Naive thymus-derived CD4-positive, alpha-beta T cell (primary cell): ENCODE measurements at places on chromosomes 13 and 19. TPM values are rescaled to one million over a fixed set of nuclear protein-coding genes. Genes with fewer than 3 reads are reported as not detected.

Gene ATP5F1D
- 90.6 TPM for total RNA-seq

Gene SGCG
- total RNA-seq: not detected

Gene SRRM5
- 1.5 TPM for total RNA-seq

Gene UNC13A
- 0.05 TPM in 1 of 2 replicates, not detected in the other for total RNA-seq

Gene ZNF486
- total RNA-seq: 3.3 TPM

Gene PGLYRP2
- 0.65 TPM for total RNA-seq

Gene SIAH3
- 2.4 TPM for total RNA-seq

GRCh38 chr19:34327851-34328250, 37.1 kb upstream of the GPI start:
- H3K4me3 ChIP-seq: no peak overlapping the region
- no peaks in the 10 kb centered on the region for H3K27me3 ChIP-seq
- DNase-seq: no peak

GRCh38 chr13:72774019-72774418, 7.7 kb downstream of the DIS3 start:
- no peak overlapping the region for H3K4me3 ChIP-seq
- no peak overlapping the region for H3K27ac ChIP-seq
- H3K36me3 ChIP-seq: peaks cover 40% of the 10 kb centered on the region
- no peak for DNase-seq

- H3K27ac ChIP-seq: no peak overlapping the region
- H3K4me3 ChIP-seq: no peak overlapping the region
- no peak for DNase-seq
- no peaks in the 10 kb centered on the region for H3K4me1 ChIP-seq
These were observed 79.3 kb downstream of the PTPRS start for GRCh38 chr19:5261156-5261890.

DNA sequence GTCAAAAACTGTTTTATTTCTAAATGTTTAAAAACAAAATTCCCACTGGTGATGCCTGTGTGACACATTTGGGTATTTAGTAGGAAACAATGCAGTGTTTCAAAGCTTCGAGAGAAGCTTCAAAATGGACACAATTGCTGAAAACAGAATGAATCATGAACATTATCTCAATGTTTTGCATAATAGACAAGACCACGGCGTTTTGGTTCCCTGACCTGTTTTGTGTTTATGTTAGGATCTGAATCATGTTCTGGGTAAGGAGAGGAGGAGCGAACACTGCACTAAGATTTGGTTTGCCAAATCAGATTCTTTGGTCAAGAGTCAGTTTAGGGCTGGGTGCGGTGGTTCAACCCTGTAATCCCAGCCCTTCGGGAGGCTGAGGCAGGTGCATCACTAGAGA, 42.2 kb downstream of the IFT88 start:
- no peaks in the 10 kb centered on the region for H3K27me3 ChIP-seq
- H3K4me1 ChIP-seq: no peaks in the 10 kb centered on the region
- H3K27ac ChIP-seq: no peak overlapping the region
- no peak for DNase-seq
- H3K4me3 ChIP-seq: no peak overlapping the region

- peak overlapping the region; percentile 76 for H3K4me3 ChIP-seq
- peak overlapping the region; percentile 78 for H3K27ac ChIP-seq
- DNase-seq: no peak
These were observed 2.3 kb upstream of the EML2 start for GRCh38 chr19:45641274-45642105.

DNA sequence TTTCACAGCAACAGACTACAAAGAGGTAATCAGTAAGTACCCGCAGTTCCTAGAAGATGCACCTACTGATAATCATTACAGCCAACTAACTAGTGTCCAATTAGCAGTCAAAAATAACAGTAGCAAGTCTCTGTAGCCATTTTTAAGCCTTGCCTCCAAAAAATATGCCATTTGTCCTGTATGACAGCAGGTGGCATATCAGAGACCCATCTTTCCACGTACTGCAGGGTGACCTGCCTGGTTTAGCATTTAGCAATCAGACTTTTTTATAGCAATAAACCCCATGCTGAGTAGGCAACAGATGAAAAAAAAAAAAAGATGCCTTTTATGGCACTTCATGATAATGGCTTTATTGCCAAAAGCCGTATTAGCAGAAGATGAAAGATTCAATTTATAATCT, 155.3 kb upstream of the LSM14A start:
- H3K27ac ChIP-seq: no peak overlapping the region
- no peaks in the 10 kb centered on the region for H3K36me3 ChIP-seq
- no peak for DNase-seq
- H3K4me1 ChIP-seq: no peaks in the 10 kb centered on the region
- no peak overlapping the region for H3K4me3 ChIP-seq

DNA sequence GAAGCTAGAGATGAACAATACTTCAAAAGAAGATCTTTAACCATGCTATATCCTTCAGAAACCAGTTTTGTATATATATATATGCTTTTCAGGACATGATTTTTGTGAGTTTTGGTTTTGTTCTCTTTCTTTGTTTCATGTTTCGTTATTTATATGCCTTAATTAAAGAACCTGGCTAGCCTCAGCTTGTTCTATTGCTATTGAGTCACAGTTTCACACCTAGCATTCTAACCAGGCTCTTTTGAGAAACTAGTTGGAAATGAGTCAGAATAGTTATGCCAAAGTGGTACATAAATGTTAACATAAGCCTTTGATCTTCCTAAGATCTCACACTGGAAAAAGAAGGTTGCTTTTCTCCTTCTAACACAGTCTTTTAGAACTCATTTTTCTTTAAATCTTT, 1925.2 kb downstream of the OLFM4 start:
- no peaks in the 10 kb centered on the region for H3K4me1 ChIP-seq
- no peak for DNase-seq
- H3K27me3 ChIP-seq: no peaks in the 10 kb centered on the region
- H3K27ac ChIP-seq: no peak overlapping the region
- no peak overlapping the region for H3K4me3 ChIP-seq

- no peak overlapping the region for H3K4me3 ChIP-seq
- DNase-seq: no peak
- H3K27ac ChIP-seq: no peak overlapping the region
- no peaks in the 10 kb centered on the region for H3K27me3 ChIP-seq
- H3K36me3 ChIP-seq: no peaks in the 10 kb centered on the region
- H3K4me1 ChIP-seq: no peaks in the 10 kb centered on the region
These were observed 140.2 kb upstream of the PCDH17 start for GRCh38 chr13:57491318-57491717.

- no peaks in the 10 kb centered on the region for H3K27me3 ChIP-seq
- H3K36me3 ChIP-seq: no peaks in the 10 kb centered on the region
- no peaks in the 10 kb centered on the region for H3K4me1 ChIP-seq
These were observed 365.6 kb upstream of the SLC10A2 start for GRCh38 chr13:103431856-103432255.

GRCh38 chr19:1309977-1310852, 24.5 kb downstream of the EFNA2 start:
- no peak overlapping the region for H3K27ac ChIP-seq
- peaks cover 3% of the 10 kb centered on the region for H3K27me3 ChIP-seq
- no peak overlapping the region for H3K4me3 ChIP-seq
- H3K36me3 ChIP-seq: no peaks in the 10 kb centered on the region
- DNase-seq: no peak

DNA sequence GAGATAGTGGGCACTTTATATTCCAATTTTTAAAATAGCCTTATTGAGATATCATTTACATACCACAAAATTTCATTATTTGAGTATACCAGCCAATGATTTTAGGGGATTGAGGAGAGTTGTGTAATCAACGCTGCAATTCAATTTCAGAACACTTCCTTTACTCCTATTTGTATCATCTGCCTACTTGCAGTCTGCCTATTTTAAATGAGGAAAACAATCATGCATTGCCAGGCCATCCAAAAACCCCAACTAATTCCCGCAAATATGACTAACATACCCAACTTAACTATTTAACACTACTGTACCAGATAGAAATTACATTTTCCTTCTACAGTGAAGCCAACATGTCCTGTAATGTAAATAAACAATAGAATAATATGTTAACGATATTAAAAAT, 26.7 kb downstream of the CAB39L start:
- H3K36me3 ChIP-seq: no peaks in the 10 kb centered on the region
- H3K4me3 ChIP-seq: no peak overlapping the region
- H3K27me3 ChIP-seq: no peaks in the 10 kb centered on the region
- no peak for DNase-seq

- DNase-seq: no peak
- H3K27me3 ChIP-seq: no peaks in the 10 kb centered on the region
- H3K27ac ChIP-seq: peak overlapping the region; percentile 53
- no peaks in the 10 kb centered on the region for H3K36me3 ChIP-seq
- no peak overlapping the region for H3K4me3 ChIP-seq
These were observed 2.2 kb upstream of the FCGBP start for GRCh38 chr19:39936622-39937021.

DNA sequence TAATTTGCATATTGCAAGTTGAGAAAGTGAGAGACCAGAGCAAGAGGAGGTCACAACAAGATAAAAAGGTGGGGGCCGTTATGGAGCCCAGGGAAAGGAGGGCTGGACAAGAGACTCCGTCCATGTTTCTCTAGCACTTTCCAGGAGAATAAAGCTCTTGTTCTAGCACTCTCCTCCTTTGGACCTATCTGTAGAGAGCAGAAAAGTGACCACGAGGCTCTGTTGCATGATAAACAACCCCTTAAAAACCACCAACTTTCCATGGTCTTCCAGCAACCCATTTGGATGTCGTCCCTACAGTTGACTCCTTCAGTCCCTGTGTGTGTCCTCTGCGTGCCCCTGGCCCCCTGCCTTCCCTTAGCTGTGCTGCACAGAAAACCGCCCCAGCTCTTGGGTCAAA, 4.1 kb upstream of the ARL11 start:
- no peaks in the 10 kb centered on the region for H3K4me1 ChIP-seq
- H3K4me3 ChIP-seq: no peak overlapping the region
- H3K27ac ChIP-seq: no peak overlapping the region
- no peak for DNase-seq
- no peaks in the 10 kb centered on the region for H3K27me3 ChIP-seq

GRCh38 chr13:34422956-34423355, 519.1 kb upstream of the NBEA start:
- H3K36me3 ChIP-seq: no peaks in the 10 kb centered on the region
- H3K4me1 ChIP-seq: no peaks in the 10 kb centered on the region
- H3K4me3 ChIP-seq: no peak overlapping the region
- no peak for DNase-seq
